CD4-positive, alpha-beta T cell treated with Interleukin-6 for 4 hours (primary cell): ENCODE measurements at places on chromosomes 1 and 21.

DNA sequence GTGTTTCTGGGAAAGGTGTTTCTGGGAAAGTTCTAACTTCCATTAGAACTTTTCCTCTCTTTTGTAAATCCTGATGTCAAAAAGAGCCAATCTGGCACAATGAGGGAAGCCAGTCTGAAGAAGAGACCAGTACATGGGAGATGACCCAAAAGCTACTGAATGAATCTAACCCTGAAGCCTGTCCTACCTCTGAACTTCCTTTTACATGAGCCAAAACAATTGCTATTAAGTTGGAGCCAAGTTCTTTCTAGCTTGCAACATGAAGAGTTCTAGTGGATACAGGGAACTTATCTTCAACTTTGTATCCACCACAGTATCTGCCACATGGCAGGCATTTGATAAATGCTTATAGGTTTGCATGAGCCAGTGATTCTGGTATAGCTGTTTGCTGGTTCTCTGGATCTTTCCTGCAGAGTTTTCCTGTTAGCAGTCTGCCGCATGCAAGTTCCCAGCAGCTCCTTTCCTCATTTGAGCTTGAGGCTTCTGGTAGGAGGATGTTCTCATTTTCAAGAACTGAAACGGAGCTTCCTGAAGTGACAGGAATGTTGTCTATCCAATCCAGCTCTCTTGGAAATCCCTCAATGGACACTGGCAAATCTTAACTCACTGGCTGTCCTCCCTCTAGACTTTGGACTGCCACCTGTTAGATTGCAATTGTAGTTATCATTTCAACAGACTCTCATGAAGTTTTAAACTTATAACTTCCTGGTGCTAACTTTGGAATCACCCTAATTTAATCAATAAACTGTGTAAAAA, 73.1 kb upstream of the LPGAT1 start:
- DNase-seq: no peak

DNA sequence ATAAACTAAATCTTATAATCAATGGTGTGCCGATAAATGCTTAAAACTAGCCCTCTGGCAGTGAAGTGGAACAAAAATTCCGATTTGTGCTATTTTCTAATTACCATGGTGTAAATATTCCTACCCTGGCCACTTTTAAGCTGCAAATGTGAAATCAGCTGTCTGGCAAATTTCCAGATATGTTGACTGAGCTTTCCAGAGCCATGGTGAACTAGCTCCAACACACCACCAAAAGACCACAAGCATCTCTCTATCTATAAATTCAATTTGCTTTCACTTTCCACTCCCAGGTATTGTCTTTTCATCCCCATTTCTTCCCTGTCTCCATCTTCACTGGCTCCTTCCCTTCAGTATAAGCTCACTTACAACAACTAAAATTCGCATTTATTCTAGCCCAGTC, 152.3 kb upstream of the RGS18 start:
- DNase-seq: no peak

DNA sequence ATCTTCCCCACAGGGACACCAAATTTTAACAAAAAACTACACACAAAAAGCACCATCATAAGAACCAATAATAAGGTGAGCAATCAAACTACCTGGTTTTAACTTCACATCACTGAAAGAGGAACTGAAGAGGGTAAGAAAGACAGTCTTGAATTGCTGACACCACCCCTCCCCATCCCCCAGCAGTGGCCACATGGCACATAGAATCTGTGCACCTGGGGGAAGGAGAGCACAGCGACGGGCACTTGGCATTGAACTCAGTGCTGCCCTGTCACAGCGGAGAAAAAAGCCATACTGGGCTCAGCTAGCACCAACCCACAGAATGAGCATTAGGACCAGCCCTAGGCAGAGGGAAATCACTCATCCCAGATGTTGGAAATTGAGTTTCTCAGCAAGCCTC, 640.0 kb upstream of the ADGRL2 start:
- DNase-seq: no peak

DNA sequence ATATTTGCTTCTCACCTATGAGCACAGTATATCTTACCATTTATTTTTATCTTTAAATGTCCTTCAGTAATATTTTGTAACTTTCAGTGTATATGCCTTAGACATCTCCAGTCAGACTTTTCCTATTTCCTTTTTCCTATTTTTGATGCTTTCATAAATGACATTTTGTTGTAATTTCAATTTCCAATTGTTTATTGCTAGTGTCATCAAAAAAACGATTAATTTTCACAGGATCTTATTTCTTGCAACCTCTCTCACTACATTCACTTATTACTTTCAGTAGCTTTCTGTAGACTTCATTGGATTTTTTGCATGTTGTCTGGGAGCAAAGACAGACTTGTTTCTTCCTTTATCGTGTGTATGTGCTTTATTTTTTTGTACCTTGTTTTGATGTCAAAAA, 602.4 kb downstream of the AJAP1 start:
- DNase-seq: no peak

DNA sequence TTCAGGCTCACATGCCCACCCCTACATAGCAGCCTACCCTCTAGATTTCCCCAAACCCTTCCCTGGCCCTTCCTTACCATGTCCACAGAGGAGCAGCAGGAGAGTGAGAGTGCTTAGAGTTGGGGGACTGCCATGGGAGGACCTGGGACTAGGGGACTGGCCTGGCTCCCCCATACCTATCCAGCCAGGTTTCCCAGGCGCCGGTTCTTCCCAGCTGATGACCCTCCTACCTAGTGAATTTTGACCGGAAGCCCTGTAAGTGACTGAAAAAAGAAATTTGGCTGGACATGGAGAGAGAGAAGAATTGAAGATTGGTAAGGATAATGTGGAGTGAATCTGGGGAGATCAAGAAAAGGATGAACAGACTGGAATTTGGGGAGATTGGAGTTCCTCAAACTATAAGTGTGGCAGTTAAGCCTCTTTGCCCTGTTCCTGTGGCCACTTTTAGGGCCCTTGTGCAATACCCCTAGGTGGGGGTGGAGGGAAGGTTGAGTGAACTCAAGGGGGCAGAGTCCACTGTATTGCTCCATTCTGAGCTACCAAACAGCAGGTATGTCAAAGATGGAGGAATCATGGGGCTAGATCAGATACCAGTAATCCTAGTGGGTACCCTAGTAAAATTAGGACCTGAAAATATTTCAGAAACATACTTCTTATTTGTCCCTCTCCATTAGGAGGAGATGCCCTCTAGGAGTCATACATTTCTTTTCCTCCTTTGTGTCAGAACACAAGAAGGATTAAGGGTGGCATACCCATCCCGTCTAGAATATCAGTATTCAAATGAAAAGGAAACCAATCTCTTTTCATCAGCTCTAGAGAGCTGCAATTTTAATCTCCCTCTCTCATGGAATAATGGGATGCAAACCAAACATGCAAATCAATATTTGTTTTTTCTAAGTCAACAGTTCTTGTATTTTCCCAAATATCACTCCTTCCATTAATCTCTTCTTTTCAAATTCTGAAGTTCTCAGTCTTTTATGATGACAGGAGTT, 1.2 kb downstream of the HJV start:
- DNase-seq: no peak

DNA sequence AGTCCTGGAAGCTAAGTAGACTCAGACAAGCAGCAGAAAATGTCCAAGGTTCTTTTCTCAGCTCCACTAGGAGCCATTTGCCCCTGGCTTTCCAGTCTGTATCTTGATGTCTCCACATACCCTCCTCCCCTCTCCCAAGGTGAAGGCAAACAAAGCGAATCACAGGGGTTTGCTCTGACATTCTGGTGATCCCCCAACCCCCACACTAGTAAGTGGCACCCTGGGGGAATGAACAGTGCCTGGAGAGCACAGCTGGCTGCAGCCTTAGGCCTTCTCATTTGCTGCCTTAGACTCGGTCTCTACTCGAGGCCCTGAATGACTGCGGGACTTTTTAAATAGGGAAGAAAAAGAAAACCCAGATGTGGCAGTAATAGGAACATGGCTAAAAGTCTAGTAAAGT, 15.3 kb downstream of the ERI3 start:
- no peak for DNase-seq

GRCh38 chr1:246032031-246032551, 475.0 kb downstream of the SMYD3 start:
- DNase-seq: no peak

- no peak for DNase-seq
Measured at GRCh38 chr1:158327481-158327880, 3.9 kb downstream of the CD1B start.

GRCh38 chr1:180631766-180632325, at the start of gene XPR1:
TSS of gene XPR1 (plus strand) at chr1:180632022. CDS start at chr1:180632202, 180 bp downstream.
- peak; percentile 99 for DNase-seq

DNA sequence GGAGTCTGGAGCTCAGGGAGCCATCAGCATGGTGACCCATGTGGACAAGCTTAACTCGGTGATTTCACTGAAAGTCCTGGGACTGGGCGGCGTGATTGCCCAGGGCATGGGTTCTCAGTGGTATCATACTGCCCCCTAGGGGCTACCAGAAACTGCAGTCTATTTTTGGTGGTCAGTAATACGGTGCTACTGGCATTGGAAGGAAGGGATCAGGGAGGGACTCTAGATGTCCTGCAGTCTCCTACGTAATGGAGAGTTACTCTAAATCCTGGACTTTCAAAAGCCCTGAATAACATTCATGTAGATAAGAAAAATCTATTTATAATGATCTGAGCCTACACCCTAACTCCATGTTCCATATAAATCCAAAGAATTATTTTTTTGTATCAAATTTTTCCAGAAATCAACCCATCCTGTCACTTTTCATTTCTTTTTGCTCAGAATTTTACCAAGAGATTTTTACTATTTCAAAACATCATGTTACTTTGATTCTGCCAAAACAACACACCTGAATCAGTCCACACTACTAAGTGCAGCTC, 37.3 kb downstream of the PABPC4 start:
- DNase-seq: peak; percentile 52

DNA sequence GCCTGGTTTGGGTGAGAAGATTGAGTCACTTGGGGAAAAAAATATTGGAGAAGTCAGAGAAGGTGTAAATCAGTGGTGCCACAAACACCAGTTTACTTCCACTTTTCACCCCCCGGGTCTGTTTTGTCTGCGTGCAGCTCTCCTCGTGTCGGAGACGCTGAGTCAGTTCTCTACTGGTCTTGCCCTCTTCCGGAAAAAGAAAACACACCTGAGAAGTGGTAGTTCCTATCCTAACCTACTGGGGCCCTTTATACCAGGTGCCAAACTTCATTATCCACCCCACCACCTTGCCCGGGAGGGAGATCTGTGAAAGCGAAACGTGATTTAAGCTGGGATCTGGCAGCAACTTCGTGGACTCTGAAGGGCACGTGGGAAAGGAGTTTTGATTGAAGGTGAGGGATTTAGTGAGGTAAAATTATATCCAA, 855 bp upstream of the IVNS1ABP start:
- peak; percentile 84 for DNase-seq

DNA sequence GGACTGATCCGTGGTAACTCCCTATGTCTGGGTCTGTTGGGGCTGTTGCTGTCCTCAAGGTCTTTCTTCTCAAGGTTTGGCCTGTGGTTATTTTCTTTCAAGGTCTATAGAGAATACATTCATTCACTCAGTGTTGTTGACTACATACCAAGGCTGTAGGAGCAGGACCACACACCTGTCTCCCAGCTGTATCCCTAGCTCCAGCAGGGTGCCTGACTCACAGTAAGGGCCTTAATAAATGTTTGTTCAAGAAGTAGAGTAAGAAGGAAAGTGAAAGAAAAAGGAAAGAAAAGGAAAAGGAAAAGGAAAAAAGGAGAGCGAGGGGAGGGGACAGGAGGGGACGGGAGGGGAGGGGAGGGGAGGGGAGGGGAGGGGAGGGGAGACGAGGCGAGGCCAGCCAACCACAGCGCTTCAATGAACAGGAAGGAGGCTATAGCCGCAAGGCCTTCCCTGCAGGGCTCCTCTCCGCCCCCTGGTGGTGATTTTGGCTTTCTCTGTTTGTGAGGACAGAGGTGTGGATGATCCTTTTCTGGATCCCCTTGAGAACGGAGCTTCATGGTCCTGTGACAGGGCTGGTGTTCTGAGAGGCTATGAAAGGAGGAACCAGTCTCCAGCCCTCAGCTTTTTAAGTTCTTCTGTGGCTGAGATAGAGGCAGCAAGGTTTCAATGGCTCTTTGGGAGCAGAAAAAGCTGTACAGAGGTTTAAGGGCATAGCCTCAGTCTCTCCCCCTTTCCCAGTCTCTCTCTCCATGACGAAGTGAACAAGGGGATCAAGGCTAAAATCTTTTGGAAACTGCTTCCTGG, 30.6 kb upstream of the LCE5A start:
- DNase-seq: peak; percentile 68

DNA sequence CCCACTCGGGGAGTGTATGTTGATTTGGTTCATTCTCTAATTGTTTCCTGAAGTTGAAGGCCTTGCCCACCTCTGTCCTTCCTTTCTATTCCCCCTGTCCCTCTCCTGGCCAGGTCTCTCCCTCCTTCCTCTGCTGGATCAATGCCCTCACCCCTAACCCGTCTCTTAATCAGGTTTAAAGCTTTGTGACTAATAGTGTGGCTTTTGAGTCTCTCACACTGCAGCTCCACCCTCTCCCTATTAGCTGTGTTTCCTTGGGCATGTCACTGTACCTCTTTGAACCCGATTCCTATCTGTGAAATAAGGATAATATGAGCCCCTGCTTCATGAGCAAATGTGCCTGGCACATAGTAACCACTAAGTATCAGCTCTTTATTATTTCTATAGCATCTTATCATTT, 20.5 kb downstream of the AHDC1 start:
- no peak for DNase-seq

DNA sequence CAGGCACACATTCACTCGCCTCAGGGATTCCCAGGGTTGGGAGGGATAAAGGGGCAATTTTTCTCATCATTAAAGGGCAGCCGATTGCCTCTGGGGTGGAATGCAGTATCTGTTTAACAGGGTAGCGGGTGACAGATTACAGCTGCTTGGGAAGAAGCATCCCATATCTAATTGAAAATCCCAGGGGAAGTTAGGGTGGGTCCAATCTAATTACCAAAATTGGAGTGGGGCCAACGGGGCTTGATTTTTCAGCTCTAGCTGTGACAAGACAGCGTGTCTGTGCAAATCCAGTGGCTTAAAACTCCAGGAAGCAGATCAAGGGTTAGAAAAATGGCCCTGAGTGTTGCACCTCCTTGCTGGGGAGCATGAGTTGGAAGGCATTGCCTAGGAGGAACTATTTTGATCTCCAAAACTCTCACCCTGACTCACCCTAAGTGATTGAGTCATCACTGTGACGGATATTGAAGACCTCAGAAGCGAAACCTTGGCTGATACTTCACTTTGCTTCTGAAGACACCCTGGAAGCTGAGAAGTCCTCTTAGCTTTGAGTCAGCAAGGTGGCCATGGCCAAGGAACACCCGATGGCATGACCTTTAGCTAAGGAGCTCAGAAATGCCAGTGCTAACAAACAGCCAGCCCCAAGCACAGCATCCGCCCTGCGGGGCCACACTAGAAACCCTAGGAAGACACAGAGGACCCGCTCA, 46.0 kb downstream of the GRHL3 start:
- no peak for DNase-seq

DNA sequence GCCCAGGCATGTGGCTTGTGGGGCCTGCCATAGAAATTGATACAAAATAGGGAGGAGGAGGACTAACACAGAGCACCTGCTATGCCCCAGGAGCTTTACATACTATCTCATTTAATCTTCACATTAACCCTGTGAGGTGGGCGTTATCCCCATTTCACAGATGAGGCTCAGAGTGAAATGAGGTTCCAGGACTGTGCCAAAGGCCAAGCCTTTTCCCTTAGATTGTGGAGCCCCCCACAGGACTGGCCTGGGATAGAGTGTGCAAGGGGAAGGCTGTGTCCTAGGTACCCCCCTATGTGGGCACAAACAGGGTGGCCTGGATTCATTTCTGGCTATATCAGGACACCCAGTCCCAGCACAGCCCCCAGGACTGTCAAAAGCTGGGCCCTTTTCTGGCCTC, 2.2 kb upstream of the DDOST start:
- no peak for DNase-seq
